ENCODE measurements at places on chromosomes 12 and 14.

DNA sequence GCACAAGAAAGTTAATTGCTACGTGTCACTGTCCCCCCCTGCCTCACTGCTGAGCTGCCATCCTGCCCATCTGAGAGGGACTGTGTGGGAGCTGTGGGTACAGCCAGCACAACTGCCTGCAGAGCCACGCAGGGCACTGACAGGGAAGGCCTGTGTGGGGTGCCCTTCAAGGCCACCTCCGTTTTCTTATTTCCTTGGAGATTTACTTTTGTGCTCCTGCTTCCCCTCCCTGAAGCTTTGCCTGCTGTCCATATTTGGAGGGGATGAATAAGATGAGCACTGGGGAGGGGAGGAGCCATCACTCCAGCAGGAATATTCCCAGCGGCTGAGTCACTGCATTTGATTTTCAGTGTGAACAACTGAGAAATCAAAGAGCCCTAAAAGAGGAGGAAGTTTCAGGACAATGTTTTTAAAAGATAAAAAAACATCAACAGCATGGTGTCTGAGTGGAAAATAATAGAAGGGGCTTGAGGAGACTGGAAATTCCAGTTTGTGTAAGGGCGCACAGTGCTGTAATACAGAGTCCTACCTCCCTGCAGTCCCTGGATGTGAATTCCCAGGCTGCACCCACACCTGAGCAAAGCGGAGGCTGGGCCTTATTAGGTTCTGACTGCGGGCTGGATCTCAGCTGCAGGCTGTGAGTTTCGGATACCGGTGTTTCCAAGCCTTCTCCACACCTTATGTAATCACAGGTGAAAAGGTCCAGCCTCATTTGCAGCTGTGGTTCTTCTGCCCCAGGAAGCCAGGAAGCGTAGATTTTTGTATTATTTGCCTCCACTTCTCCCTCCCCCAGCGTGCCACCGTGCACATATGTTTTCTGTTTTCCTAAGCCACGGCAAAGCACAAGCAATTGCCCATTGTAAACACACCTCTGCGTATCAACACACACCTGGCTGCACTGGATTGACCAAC lies 192.6 kb upstream of the BCL2L14 start:
- DNase-seq, result no peak

DNA sequence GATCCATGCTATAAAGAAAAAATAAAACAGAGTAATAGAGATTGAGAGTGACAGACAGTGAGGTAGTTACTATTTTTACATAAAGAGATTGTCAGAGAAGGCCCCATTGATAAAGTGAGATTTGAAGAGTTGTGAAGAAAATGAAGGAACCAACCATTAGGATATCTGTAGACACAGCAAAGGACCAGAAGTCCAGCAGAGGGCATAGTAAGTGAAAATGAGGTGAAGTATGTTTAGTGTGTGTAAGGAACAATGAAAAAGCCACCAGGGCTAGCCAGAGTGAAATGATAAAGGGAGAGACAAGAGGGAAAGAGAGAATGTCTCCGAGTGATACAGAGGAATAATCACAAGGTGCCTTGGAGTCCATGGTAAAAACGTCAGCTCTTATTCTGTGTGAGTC lies 411.0 kb downstream of the NELL2 start:
- DNase-seq, result no peak

DNA sequence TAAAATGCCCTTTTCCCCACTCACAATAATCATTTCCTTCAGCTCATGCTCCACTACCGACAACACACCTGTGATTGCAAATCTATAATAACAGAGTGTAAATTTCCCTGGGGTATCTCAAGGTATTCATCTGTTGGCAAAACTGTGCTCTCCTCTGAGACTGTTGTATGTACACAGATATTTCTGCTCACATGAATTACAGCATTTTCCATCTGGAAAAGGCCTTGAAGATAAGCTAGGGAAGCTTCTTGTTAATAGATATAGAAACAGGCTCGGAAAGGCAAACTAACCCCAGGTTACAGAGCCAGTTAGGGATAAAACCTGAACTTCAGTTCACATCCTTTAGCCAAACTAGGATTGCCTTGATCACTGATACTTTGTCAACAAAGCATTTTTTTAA lies 210.4 kb upstream of the KRR1 start:
- no peak for DNase-seq

DNA sequence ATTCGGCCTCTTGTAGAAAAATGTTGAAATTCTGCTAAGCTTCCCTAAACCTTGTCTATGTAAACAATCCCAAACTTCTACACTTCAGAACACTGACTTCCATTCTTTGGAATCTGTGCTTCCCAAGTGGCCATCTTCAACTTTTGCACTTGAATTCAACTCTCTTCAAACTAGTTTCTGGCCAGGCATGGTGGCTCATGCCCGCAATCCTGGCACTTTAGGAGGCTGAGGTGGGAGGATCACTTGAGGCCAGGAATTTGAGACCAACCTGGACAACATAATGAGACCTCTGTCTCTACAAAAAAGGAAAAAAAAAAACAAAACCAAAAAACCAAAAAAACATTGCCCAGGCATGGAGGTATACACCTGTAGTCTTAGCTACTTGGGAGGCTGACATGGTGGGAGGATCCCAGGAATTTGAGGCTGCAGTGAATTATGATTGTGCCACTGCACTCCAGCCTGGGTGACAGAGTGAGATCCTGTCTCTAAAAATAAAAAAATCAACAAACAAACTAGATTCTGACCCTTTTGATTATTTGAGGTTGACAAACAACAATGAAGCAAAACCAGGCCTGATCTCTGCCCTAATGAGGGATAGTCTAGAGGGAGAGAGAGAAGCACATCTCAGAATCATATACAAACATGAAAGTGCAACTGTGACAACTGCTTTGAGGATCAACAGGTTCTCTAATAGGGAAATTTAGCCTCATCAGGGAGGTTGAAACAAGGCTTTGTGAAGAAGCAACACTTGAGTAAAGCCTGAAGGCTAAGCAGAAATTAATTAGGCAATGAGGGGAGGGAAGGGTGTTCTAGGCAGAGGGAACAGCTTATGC lies 11.6 kb upstream of the C12orf75 start:
- no peak for DNase-seq

DNA sequence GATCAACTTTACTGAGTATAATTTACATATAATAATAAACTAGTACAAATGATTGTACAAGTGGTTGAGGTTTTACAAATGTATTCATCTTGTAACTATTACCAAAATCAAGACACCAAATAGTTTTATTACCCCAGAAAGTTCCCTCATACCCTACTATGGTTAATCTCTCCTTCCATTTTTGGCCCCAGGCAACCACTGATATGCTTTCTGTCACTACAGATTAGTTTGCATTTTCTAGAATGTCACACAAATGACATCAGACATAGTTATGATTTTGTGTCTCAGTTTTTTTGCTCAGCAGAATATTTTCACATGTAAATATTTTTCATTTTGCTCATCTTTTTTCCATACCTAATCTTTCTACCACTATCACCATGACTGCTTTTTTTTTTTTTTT lies 49.1 kb downstream of the TMX1 start:
- DNase-seq, result no peak

- DNase-seq, result no peak
Observed at GRCh38 chr12:104825408-104825807, 132.7 kb downstream of the SLC41A2 start.

GRCh38 chr14:99718811-99719192 lies 34.7 kb downstream of the CYP46A1 start:
- DNase-seq, result no peak

DNA sequence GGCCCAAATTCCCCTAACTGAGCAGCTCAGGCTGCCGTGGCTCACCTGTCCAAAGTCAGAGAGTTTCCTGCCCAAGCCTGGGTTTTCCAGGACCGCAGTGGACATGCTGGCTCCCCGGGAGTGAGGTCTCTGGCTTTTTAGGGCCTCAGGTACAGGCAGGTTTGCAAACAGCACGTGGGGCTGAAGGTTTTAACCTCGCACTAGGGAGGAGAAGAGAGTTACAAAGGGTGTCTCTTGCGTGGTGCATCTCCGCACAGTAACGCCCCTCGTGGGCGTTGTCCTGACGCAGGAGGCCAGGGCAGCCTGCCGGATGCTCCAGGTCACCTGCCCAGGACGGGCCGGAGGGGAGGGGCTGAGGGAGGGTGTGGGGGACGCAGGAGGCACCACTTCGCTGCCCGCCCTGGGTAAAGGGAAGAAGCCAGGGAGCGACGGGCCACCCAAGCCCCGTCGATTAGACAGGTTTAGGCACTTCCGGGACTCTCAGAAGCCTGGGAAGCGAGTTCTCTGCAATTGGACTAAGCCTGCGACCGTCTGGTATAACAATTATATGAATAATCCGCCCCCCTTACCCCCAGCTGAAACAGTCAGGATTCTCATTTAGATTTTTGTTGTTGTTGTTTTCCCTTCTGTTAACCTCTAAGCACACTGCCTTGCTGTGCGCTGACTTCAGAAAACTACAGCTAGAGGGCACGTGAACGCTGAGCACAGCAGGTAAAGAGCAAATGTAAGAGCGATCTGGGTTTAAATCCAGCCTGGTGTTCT lies at the start of gene PAH:
Gene PAH (minus strand): TSS at position 219 of the 762 bp plus-strand sequence. CDS start 114 bp downstream, at position 105.
- DNase-seq, result peak; percentile 18

DNA sequence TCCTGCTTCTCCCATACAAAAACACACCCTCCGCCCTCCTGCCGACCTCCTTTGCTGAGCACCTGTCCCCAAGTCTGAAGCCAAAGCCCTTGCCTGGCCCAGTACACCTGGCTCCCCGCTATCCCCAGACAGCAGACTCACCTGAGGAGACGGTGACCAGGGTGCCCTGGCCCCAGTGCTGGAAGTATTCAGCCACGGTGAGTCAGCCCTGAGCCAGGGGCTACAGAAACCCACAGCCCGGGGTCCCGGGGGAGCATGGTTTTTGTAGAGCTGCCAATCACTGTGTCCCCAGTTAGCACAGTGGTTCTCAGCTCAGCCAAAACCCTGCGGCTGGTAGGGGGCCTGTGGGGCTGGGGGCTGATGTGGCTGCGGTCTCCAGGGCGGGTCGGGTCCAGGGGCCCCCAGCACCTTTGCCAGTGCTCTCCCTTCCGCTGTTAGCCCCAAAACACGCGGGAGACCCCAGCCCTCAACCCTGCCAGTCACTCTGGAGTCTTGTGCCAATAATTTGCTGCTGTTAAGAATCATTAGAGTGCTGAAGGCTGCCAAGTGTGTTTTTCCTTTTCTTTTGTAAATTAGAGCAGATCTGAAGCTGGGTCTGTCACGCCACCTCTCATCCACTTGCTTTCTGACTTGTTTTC lies 339.0 kb downstream of the TMEM121 start:
- DNase-seq, result no peak

DNA sequence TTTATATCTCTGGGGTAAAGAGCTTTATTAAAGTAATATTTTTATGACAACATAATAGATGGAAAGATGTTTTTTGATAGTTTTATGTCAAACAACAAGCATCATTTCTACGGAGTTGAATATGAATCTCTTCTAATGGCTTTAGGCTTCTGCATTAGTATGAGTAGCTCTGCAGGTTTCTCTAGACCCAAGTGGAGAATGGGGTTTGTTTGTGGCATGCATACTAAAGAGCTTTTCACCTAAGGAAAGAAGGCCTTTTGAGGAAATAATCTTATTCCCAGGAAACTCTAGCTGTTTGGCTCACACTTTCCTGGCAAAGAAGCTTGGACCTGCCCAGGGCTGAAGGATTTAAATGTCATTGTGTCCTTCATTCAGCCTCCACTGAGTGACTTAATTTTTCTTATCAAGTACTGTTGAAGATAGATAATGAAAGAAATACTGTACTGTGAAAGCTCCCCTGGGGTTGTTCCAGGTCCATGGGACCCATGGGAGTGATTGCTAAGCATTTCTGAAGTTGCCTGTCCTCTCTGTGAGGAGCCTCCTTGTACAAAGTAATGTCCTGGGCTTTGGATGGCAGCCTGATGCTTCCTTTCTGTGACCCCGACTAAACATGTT lies 469.3 kb downstream of the LRIG3 start:
- DNase-seq, result no peak

DNA sequence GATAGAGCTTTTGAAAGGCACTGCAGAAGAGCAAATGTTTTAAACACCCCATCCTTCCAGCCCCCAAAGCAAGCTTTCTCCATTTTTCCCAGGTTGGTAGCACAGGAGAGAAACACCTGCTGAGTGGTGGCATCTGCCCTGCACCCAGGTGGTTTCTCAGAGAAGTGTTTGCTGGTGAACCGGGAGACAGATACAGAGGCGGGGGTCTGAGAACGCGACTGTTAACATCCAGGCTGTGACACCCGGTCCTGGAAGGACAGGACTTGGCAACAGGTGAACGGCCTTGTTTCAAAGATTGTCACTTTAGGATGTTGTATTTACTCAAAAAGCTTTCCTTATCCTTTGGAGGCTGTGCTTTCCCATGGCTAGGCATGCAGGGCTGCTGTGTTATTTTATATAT lies 18.5 kb downstream of the MMAB start:
- DNase-seq, result no peak

DNA sequence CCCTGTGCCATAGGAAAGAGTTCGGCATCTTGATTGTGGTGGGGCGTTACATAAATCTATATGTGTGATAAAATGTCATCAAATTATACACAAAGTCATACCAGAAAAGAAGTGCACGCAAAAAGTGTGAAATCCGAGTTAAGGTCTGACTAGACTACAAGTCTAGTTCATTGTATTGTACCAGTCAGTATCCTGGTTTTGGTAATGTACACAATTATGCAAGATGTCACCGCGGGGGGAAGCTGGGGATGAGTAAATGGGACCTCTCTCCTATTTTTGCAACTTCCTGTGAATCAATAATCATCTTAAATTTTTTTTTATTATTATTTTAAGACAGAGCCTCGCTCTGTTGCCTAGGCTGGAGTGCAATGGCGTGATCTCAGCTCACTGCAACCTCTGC lies 43.2 kb upstream of the BCL11B start:
- DNase-seq, result no peak

- DNase-seq, result no peak
Observed at GRCh38 chr12:68805592-68806120, 2.3 kb upstream of the MDM2 start.

DNA sequence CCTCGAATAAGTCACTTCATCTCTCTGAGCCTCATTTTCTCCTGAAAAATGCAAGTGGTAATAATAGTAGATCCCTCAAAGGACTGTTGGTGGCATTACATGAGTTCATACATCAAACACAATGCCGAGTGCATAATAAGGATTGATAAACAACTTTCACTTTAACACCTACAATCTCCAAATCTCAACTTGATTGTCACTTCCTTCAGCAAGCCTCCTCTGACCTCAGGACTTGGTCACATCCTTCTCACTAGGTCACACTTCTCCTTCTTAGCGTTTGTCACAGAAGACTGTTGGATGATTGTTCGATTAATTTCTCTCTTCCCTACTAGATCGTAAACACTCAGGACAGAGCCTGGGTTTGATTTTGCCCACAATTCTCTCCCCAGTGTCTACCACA lies 7.9 kb upstream of the PRKAB1 start:
- DNase-seq, result no peak

GRCh38 chr12:108543652-108544051 lies 17.3 kb downstream of the SART3 start:
- DNase-seq, result no peak

Measured in stimulated activated naive CD4-positive, alpha-beta T cell (primary cell).